ENCODE measurements at places on chromosomes 2 and 18.
A peak's percentile ranks its signal among the peaks of the same experiment; 100 is the strongest.

DNA sequence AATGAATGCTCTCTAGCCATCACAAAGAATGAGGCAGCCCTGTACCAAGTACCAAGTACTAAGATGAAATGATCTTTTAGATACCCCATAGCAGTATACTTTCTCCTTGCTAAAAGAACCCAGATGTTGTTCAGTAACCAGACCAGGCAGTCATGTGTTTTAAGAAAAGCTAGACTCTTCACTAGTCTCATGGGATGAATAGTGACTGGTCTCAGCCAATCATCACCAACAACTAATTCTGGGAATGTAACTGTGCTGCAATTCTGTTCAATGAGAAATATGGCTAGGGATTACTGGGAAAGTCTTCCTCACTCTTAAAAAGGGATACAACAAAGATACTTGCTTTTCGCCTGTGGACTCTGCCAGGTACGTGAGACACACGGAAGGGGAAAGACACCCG, 29.5 kb downstream of the MBOAT2 start:
- no peak overlapping the region for H3K27ac ChIP-seq
- H3K27me3 ChIP-seq = no peaks in the 10 kb centered on the region
- no peak overlapping the region for H3K4me3 ChIP-seq
- no peak for DNase-seq

DNA sequence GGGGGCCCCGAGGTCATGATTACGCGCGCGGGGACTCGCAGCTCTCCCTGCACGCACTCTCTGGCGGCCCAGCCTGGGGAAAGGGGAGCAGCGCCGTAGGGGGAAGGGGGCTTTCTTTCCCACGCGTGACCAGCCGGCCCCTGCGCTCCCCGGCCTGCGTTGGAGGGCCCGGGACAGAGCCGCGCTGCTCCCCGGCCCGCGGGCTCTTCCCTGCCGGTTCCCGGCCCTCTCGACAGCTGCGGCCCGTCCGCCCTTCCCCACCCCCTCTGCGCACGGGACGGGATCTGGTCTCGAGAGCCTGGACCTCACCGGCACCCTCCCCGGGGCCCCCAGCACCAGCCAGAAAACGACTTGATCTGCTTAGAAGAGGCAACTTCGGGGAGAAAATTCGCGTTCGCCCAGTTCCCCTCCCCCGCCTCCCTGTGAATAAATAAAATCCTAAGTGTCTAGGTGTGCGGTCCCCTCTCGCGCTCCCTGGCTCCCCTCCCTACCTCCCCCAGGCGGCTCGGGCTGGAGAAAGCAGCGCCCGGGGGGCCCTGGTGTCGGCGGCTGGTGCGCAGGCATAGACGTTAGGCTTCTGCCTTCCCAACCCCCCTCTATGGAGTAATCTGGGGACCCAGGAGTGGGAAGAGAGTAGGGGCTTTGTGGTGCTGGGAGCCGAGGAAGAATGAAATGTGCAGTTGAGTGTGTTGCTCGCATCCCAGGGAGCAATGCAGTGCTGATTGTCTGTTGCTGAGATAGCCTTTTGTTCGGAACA, 803 bp upstream of the FIGN start:
- no peak for DNase-seq
- no peaks in the 10 kb centered on the region for H3K36me3 ChIP-seq
- H3K27me3 ChIP-seq = peaks cover 10% of the 10 kb centered on the region
- H3K27ac ChIP-seq = no peak overlapping the region
- H3K4me1 ChIP-seq = no peaks in the 10 kb centered on the region

DNA sequence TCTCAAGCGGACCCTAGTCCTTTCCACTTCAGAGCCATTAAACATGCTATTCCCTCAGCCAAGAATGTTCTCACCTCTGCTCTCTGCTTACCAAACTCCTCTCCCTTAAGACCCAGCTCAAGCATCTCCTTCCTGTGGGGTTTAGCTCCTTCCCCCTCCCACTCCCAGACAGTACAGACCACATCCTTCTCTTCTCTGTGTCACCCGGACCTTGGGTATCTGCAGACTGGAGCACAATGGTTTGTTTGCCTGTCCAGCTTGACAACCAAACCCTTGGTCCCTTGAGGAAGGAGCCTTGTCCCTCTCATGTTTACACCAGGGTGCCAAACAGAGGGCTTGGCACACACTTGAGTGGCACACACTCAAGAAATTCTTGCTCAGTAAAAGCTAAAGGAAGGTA, 4.1 kb upstream of the CD8A start:
- no peak overlapping the region for H3K4me3 ChIP-seq
- peaks cover 5% of the 10 kb centered on the region for H3K36me3 ChIP-seq
- no peak overlapping the region for H3K27ac ChIP-seq
- DNase-seq = no peak
- peaks cover 35% of the 10 kb centered on the region for H3K27me3 ChIP-seq

DNA sequence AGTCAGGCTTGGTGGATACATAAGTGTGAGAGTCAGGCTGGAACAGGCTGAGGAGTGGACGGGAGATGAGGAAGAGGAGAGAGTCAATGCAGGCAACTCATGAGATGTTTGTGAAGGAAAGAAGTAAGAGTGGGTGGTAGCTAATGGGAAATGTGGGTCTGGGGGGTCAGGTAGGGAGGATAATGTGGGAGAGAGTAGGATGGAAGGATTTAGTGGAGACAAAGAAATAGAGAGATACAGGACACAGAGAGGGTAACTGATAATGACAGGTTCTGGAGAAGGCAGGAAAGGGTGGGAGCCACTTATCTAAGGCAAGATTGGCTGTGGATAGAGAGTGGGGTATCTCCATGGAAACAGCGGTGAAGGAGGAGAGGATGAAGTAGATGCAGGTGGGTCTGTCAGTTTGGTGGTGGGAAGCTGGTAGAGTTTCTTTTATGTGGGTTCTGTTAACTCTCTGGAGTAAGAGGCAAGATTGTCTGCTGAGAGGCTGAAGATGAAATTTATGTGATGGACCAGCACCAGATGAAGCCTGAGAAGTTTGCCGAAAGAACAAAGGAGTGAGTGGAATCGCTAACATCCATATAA, 190.6 kb upstream of the SPRED2 start:
- H3K4me3 ChIP-seq = no peak overlapping the region
- no peak overlapping the region for H3K27ac ChIP-seq
- H3K36me3 ChIP-seq = peaks cover 11% of the 10 kb centered on the region
- peaks cover 6% of the 10 kb centered on the region for H3K4me1 ChIP-seq
- peaks cover 48% of the 10 kb centered on the region for H3K27me3 ChIP-seq

DNA sequence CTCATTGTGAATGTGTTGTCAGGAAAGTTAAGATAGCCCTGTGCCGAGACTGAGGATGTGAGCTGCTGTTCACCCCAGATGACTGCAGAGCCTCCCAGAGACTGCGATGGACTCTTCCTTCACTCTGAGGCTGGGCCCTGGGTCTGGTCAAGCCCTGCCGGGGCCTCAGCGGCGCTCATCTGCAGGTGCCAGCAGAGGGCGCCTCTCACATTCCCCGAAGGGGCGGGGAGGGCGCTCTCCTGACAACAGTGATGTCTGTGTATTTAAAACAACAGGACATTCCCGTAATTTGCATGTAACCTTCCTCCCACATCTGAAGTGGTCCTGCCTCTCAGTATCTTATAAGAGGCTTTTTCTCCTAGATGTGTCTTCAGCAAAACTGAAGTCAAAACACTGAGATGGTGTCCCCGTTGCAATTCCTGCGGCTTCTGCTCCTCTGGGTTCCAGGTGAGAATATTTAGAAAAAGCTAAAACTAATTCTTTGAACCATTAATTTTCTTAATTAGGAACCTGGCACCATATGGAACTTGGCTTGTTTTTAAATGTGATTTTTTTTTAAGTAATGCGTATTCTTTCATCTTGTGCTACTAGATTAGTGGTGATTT, 1377.9 kb downstream of the RPIA start:
- H3K4me1 ChIP-seq = no peaks in the 10 kb centered on the region
- DNase-seq = no peak
- no peak overlapping the region for H3K4me3 ChIP-seq
- no peaks in the 10 kb centered on the region for H3K27me3 ChIP-seq

GRCh38 chr18:56038171-56039030, 450.4 kb upstream of the TCF4 start:
- no peaks in the 10 kb centered on the region for H3K4me1 ChIP-seq
- H3K36me3 ChIP-seq = no peaks in the 10 kb centered on the region
- no peak overlapping the region for H3K4me3 ChIP-seq
- H3K27ac ChIP-seq = no peak overlapping the region

- H3K27me3 ChIP-seq = no peaks in the 10 kb centered on the region
- no peaks in the 10 kb centered on the region for H3K36me3 ChIP-seq
- no peaks in the 10 kb centered on the region for H3K4me1 ChIP-seq
- no peak overlapping the region for H3K4me3 ChIP-seq
- no peak overlapping the region for H3K27ac ChIP-seq
Measured at GRCh38 chr18:76131738-76132137, 363.3 kb downstream of the ZNF516 start.

GRCh38 chr2:140491876-140492275, 1638.9 kb downstream of the LRP1B start:
- no peak overlapping the region for H3K4me3 ChIP-seq
- DNase-seq = no peak
- no peaks in the 10 kb centered on the region for H3K27me3 ChIP-seq
- no peaks in the 10 kb centered on the region for H3K36me3 ChIP-seq
- no peaks in the 10 kb centered on the region for H3K4me1 ChIP-seq

DNA sequence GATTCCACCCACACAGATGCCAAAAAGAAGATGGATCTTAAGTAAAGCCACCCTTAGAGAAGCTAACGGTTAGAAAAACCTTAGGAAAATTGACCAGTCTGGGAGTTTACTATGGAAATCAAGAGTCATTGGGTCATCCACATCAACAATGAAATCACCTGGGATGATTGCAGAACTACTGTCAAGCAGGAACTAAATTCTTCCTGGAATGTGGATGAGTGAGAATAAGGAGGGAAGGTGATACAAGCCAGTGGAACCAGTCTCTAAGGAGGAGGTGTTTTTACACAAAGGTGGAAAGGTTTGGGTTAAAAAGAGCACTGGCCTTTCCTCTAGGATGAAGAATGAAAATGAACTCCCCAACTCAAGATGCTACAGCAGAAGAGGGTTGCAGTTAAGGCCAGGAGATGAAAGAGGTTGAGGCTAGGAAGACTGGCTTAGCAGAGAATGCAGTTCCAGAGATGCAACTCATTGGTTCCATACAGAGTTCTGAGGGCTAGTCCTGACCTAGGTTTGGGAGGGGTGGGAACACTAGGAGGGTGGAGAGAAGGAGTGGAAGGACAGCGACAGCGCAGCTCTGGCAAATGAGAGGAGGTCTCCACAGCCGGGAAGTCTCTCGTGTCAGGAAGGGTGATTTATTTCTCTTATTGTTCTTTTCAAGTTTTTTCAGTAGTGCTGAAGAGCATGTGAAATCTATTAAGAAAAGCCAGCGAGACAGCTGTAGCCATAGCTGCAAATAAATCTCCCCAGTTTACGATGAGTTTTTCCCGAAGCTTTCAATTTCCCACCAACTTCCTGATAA, 27.7 kb upstream of the KDM3A start:
- no peak overlapping the region for H3K27ac ChIP-seq
- no peak for DNase-seq
- H3K4me3 ChIP-seq = no peak overlapping the region
- no peaks in the 10 kb centered on the region for H3K36me3 ChIP-seq

GRCh38 chr2:227036527-227036926, 127.5 kb downstream of the COL4A4 start:
- no peak for DNase-seq
- peaks cover 54% of the 10 kb centered on the region for H3K27me3 ChIP-seq
- no peak overlapping the region for H3K27ac ChIP-seq
- H3K36me3 ChIP-seq = no peaks in the 10 kb centered on the region

DNA sequence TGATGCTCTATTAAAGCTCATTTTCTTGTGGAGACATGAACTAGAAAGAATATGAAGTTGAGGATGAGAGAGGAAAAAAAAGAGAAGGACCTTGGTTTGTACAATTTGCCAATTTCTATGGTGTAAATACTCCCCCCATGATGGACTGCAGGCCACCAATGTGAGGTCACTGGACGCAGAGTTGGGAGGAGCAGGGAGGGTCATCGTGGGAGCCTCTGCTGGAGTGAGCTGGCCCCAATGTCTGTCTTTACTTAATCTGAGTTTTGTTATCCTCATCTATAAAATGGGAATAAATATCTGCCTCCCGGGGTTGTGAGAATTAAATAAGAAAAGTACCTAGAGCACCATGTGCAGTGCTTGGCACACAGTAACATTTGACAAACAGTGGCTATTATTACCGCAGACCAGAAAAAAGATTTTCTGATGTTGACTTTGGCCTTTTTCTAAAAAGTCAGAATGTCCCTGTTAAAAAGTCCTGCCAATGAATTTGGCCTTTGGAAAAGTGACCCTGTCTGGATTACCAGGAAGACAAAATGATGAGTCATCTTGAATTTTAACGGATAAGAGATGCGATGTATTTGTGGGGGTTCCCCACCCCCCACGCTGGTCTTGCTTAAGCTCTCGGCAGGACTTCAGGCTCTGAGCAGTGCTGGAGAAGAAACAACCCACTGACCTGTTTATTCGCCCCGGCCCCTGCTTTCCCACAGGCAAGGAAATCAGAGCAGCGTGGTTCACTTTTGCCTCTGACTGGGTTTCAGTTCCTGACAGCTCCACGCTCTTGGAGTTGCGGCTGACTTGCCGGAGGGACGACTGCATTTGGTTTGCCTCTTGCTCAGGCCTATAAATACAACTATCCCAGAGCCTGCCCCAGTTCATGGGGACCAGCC, 50.3 kb upstream of the FOSL2 start:
- no peak for DNase-seq
- no peak overlapping the region for H3K27ac ChIP-seq
- no peak overlapping the region for H3K4me3 ChIP-seq

- peaks cover 32% of the 10 kb centered on the region for H3K4me1 ChIP-seq
- H3K27me3 ChIP-seq = peaks cover 8% of the 10 kb centered on the region
- no peak for DNase-seq
- no peak overlapping the region for H3K4me3 ChIP-seq
Measured at GRCh38 chr2:203918839-203919238, 17.7 kb upstream of the ICOS start.

- H3K27me3 ChIP-seq = peaks cover 2% of the 10 kb centered on the region
- H3K4me1 ChIP-seq = peaks cover 22% of the 10 kb centered on the region
- DNase-seq = no peak
- H3K4me3 ChIP-seq = peak overlapping the region; percentile 77
Measured at GRCh38 chr18:48162956-48163737, 232.7 kb upstream of the SMAD2 start.

- no peak overlapping the region for H3K27ac ChIP-seq
- no peaks in the 10 kb centered on the region for H3K27me3 ChIP-seq
- H3K36me3 ChIP-seq = peaks cover 9% of the 10 kb centered on the region
- peaks cover 12% of the 10 kb centered on the region for H3K4me1 ChIP-seq
Measured at GRCh38 chr18:79912994-79913831, 38.2 kb downstream of the SLC66A2 start.

- H3K27ac ChIP-seq = no peak overlapping the region
- no peak overlapping the region for H3K4me3 ChIP-seq
- H3K27me3 ChIP-seq = peaks cover 18% of the 10 kb centered on the region
- no peaks in the 10 kb centered on the region for H3K4me1 ChIP-seq
- DNase-seq = no peak
Measured at GRCh38 chr2:170298861-170299429, 121.0 kb downstream of the MYO3B start.

GRCh38 chr2:42123426-42123825, 45.7 kb upstream of the EML4 start:
- H3K36me3 ChIP-seq = peaks cover 6% of the 10 kb centered on the region
- H3K4me3 ChIP-seq = peak overlapping the region; percentile 77
- peak overlapping the region; percentile 100 for H3K27ac ChIP-seq
- DNase-seq = no peak

Measured in T-helper 17 cell (primary cell).